ENCODE measurements at places on chromosomes 6 and 20.

DNA sequence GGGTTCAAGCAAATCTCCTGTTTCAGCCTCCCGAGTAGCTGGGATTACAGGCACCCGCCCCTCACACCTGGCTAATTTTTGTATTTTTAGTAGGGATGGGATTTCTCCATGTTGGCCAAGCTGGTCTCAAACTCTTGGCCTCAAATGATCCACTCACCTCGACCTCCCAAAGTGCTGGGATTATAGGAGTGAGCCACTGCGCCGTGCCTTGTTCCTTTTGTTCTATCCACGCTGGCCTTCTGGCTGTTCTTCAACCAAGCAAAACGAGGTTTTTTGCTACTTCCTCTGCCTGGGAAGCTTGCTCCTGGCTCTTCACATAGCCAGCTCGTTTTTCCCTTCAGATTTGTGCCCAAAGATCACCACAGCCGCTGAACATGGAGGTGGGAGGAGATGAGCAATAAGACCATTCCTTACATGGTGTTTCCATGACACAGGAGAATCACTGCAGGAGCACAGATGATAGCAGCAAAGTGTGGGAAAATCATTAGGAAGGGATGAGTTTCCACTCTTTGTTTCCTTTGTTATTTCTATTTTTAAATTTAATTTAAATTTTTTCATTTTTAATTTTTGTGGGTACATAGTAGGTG is 201.0 kb upstream of the ZNF217 start:
- no peak for DNase-seq

GRCh38 chr6:90120327-90120726 is 176.3 kb downstream of the BACH2 start:
- DNase-seq: no peak

DNA sequence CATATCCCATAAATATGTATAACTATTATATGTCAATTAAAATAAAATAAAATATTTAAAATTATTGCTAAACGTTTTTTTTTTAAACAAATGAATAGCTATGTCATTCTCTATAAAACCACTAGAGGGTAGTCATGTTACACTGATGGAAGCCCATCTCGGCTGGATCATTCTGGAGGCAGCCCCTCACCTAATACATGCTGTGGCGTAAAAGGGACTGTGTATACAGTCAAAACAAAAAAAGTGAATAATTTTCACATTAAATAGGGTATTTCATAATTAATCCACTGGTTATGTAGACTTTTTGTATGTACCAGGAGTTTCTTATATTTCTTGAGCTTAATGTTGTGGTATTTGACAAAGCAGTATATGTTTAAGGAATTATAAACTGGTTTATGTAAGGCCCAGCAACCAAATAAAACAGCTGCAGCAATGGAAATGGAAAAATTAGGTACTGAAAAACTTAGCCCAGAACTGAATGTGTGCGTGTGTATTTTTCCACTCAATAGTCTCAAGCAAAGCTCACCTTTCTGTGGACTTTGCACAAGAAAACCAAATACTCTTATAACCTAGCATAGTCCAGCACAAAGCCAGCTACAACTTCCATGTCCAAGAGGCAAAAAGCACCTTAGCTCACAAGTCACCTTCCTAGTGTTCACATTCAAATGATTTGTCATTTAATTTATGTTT is 81.7 kb downstream of the COL9A1 start:
- DNase-seq: no peak

- DNase-seq: peak; percentile 44
Observed at GRCh38 chr6:3356056-3356823, 97.5 kb downstream of the PSMG4 start.

DNA sequence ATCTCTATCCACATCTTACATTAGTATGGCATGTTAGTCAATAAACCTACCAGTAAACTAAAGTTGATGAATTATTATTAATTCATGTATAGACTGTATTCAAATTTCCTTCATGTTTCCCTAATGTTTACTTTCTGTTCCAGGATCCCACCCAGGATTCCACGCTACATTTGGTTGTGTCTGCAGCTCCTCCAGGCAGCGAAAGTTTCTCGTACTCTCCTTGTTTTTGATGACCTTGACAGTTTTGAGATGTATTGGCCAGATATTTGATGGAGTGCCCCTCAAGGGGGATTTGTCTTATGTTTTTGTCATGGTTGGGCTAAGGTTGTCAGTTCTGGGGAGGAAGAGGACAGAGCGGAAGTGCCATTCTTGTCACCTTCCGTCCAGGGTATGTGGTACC is 445.2 kb upstream of the CDH4 start:
- no peak for DNase-seq

- DNase-seq: no peak
Observed at GRCh38 chr20:53774461-53775203, 181.0 kb upstream of the ZNF217 start.

- no peak for DNase-seq
Observed at GRCh38 chr6:155492061-155492735, 36.6 kb upstream of the NOX3 start.

- DNase-seq: no peak
Observed at GRCh38 chr6:165481921-165482320, 172.5 kb upstream of the C6orf118 start.

GRCh38 chr20:53656293-53657202 is 62.9 kb upstream of the ZNF217 start:
- no peak for DNase-seq

- no peak for DNase-seq
Observed at GRCh38 chr6:169207482-169207881, 46.2 kb downstream of the THBS2 start.

GRCh38 chr6:40146902-40147301 is 212.6 kb upstream of the MOCS1 start:
- DNase-seq: no peak

- no peak for DNase-seq
Observed at GRCh38 chr6:129351807-129352206, 358.2 kb downstream of the ARHGAP18 start.

DNA sequence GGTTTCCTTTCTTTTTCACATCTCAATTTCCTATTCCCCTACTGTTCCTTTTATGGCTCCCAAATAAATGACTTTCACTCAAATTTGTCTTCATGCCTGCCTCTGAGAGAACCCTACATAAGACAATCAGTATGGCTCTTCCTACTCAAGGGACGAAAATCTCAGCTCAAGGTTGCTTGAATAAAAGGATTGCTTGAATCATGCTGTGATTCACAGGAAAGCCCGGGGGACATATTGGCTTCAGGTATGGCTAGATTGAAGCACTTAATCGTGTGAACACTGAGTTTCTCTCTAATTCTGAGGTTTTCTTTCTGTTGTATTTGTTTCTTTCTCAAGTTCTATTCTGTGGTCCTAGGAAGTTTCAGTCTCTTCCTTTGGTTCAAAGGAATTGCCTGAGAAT is 140.3 kb upstream of the SULF2 start:
- no peak for DNase-seq

DNA sequence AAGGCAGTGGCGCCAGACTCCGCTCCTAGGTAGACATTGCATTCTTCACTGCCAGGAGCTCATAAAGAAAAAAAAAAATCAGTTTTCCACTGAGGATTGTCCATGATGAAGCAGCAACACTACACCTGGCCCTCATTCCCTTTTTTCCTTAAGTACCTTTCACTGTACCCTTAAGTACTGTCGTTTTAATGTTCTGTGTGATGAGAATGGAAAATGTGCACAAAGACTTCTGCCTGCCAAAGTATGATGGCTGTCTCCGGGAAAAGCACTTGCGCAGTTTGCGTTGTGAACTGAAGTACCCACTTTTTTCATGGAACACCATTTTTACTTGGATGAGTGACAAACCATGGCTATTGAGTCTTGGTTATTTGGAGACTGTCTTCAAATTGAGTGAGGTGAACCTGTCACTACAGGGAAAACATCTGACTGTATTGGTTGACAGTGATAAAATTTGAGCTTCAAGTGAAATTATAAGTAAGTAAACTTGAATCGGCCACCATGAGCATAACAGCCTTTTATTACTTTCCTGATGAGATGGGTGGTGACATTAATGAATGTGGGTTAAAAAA is 104.8 kb downstream of the NCOA3 start:
- DNase-seq: no peak

DNA sequence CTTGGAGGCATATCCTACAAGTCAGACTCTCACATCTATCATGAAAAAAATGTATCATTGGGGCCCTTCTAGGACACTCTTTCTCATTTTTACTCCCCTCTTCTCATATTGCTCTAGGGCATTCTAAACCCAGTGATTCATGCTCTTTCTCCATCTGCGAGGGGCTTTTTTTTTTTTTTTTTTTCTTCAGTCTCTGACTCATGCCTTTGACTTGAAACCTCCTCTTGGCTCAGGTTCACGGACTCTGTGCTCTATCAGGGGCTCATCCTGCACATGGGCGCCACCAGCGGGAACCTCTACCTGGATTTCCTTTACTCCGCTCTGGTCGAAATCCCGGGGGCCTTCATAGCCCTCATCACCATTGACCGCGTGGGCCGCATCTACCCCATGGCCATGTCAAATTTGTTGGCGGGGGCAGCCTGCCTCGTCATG is 17.8 kb downstream of the SLC22A1 start:
- no peak for DNase-seq

GRCh38 chr6:112939563-112939962 is 592.4 kb downstream of the RFPL4B start:
- no peak for DNase-seq

GRCh38 chr20:9442858-9443257 is 71.5 kb upstream of the LAMP5 start:
- DNase-seq: no peak

- DNase-seq: no peak
Observed at GRCh38 chr6:19204445-19204844, 632.7 kb upstream of the ID4 start.

DNA sequence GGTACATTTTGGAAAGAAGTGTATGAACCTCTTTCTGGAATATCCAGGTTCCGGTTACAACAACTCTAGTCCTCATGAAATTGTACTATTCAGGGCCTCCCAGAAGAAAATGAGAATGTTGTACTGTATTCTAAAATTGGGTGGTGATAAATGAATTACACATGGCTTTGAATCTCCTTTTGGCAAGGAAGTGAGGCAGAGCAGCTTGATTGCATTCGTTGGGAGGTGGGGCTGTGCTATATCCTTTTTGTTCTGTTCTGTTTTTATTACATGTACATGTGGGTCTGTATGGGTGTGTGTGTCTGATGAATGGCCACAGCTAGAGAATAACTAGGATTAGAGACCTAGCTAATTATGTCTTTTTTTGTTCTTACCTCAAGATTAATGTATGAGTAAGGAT is 37.8 kb upstream of the SNRPB2 start:
- no peak for DNase-seq

- DNase-seq: no peak
Observed at GRCh38 chr20:49490689-49491088, 8.2 kb upstream of the KCNB1 start.

DNA sequence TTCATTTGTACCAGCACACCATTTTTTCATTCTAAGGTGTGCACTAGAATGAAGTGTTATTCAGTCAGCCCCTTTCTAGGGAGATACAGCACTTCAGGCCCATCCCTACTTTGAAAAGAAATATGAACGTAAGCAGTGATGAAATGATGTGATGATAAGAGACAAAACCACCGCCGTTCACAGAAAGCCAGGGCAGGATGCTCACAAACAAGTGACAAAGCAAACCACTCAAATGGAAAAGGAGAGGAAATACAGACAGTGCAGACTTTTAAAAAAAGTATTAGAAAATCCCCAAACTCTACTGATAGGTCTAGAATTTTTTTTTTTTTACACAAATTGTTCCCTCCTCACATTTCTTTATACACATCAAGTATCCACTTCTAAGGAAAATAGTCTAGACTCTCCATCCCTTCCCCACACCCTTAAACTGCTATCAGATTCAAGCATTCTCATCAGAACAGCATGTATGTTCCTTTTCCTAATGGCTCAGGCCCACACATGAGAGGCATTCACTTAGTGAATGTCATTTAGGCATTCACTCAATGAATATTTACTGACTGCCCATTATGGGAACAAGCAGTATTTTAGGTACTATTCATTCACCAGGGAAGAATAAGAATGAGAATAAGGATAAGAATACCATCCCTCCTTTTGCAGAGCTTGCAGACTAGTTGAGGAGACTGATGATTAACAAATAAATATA is 243.5 kb downstream of the GMPR start:
- DNase-seq: no peak

- DNase-seq: no peak
Observed at GRCh38 chr6:110609101-110609500, 132.7 kb upstream of the SLC22A16 start.

Measured in activated naive CD4-positive, alpha-beta T cell (primary cell).